Activated naive CD8-positive, alpha-beta T cell treated with anti-CD3 and anti-CD28 coated beads, Interleukin-2, amount 50 U/mL, for 24 hours (primary cell): ENCODE measurements at places on chromosomes 5 and 9.

- no peak for DNase-seq
- no peak overlapping the region for H3K27ac ChIP-seq
- H3K4me1 ChIP-seq, result no peaks in the 10 kb centered on the region
- no peak overlapping the region for H3K4me3 ChIP-seq
- no peaks in the 10 kb centered on the region for H3K36me3 ChIP-seq
Observed at GRCh38 chr5:91706785-91707520, 323.8 kb upstream of the ARRDC3 start.

DNA sequence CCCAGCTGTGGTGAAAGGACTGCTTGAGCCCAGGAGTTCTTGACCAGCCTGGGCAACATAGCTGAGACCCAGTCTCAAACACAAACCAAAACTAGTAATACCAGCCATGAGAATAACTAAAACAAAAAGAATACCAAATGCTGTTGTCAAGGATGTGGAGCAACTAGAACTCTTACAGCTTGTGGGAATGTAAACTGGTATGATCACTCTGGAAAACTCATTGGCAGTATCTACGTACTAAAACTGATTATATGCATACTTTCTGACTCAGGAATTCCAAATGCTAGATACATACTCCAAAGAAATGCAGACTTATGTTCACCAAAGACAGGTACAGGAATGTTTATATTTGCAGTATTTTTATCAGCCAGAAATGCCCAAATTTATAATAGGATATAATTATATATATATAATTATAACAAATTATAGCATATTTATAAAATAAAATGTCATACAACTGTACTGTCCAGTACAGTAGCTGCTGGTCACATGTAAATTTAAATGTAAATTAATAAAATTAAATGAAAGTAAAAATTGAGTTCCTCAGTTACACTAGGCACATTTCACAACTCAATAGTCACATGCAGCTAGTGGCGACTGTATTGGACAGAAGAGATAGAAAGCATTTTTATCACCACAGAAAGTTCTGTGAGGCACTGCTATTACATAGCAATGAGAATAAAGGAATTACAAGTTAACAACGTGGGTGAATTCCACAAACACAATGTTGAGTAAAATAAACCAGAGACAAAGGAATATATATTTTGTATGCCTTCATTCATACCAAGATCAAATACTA, 118.5 kb downstream of the GNAQ start:
- H3K36me3 ChIP-seq, result peaks cover 4% of the 10 kb centered on the region
- no peak overlapping the region for H3K27ac ChIP-seq
- no peak for DNase-seq
- H3K4me1 ChIP-seq, result peaks cover 50% of the 10 kb centered on the region

DNA sequence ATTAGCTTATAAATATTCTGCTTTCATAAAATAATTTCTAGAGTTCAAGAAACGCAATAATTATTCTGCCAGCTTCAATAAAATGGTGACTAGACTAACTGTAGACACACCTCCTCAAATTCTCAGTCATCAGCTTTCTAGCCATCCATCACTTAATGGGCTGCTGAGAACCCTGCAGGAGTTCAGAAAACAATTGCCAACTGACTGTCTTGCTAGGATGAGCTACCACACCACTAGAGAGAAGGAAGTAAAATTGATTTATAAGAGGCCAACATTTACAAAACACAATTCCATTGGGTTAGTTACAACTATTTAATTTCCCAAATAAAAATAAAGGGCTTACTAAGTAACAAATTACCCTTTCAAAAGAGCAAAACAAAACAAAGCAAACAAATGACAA, 126.5 kb upstream of the PAPPA start:
- no peak overlapping the region for H3K27ac ChIP-seq
- H3K36me3 ChIP-seq, result peaks cover 1% of the 10 kb centered on the region
- no peaks in the 10 kb centered on the region for H3K27me3 ChIP-seq
- H3K4me3 ChIP-seq, result no peak overlapping the region

DNA sequence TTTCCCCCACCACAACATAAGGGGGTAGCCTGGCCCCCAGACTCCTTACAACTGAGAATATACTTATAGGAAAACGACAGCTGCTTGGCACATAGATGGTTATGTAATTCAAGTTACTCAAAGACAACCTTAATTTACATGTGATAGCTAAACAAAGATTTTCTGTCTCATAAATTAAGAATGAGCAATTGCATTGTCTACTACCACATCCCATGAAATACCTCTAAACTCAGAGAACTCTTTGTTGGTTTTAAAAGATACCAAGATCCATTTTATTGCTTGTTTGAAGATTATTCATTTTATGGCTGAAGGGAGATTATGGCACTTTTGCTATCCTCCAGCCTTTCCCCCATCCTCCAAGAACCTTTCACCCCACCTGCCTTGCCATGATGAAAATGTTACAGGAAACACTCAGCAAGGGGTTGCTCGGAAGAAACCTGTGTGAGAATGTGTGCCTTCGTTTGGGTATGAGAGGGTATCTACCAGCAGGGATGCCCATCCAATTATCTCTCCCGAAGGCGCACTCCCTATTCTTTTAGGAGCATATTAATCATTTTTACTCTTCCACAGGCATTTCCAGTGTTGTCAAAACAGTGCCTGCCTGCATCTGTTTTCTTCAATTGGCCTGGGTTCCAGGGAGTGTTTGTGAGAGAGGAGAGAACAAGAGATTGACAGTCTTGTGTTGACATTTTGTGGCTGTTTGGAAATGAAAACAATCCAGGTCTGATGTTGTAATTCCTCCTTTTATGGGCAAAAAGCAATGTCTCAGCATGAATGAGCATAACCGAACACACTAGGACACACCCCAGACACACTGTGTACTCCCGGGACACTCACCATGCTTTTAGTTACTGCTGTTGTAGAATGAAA, 208.0 kb upstream of the ANKRD55 start:
- no peaks in the 10 kb centered on the region for H3K27me3 ChIP-seq
- no peaks in the 10 kb centered on the region for H3K36me3 ChIP-seq
- H3K27ac ChIP-seq, result no peak overlapping the region
- H3K4me1 ChIP-seq, result peaks cover 4% of the 10 kb centered on the region

GRCh38 chr9:19174127-19174912, 47.0 kb upstream of the PLIN2 start:
- H3K4me1 ChIP-seq, result peaks cover 16% of the 10 kb centered on the region
- H3K4me3 ChIP-seq, result no peak overlapping the region
- no peaks in the 10 kb centered on the region for H3K36me3 ChIP-seq
- peak; percentile 43 for DNase-seq

DNA sequence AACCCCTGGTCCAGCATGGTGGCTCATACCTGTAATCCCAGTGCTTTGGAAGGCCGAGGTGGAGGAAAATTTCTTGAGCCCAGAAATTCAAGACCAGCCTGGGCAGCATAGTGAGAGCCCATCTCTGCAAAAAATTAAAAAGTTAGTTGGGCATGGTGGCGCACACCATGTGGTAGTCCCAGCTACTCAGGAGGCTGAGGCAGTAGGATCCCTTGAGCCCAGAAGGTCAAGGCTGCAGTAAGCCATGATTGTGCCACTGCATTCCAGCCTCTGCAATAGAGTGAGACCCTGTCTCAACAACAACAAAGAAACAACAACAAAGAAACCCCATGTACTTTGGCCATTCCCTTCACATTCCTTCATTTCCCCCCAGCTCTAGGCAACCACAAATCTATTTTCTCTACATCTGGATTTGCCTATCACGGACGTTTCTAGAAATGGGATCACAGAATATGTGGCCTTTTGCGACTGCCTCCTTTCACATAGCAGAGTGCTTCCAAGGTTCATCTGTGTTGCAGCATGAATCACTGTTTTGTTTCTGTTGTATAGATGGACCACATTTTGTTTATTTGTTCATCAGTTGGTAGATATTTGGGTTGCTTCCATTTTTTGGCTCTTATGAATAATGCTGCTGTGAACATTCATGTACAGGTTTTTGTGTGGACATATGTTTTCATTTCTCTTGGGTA, 17.9 kb downstream of the MIGA2 start:
- H3K36me3 ChIP-seq, result peaks cover 4% of the 10 kb centered on the region
- DNase-seq, result no peak
- H3K4me1 ChIP-seq, result no peaks in the 10 kb centered on the region
- H3K4me3 ChIP-seq, result no peak overlapping the region
- no peaks in the 10 kb centered on the region for H3K27me3 ChIP-seq

GRCh38 chr9:90102292-90102901, 497.6 kb downstream of the GADD45G start:
- no peak overlapping the region for H3K27ac ChIP-seq
- peaks cover 6% of the 10 kb centered on the region for H3K4me1 ChIP-seq
- no peaks in the 10 kb centered on the region for H3K36me3 ChIP-seq
- DNase-seq, result peak; percentile 76
- H3K4me3 ChIP-seq, result no peak overlapping the region

- no peak overlapping the region for H3K4me3 ChIP-seq
- no peak overlapping the region for H3K27ac ChIP-seq
- no peaks in the 10 kb centered on the region for H3K27me3 ChIP-seq
- no peak for DNase-seq
Observed at GRCh38 chr9:37936965-37937364, 33.0 kb upstream of the SLC25A51 start.

GRCh38 chr9:13750061-13750460, 470.6 kb upstream of the MPDZ start:
- no peaks in the 10 kb centered on the region for H3K27me3 ChIP-seq
- H3K4me1 ChIP-seq, result no peaks in the 10 kb centered on the region
- no peaks in the 10 kb centered on the region for H3K36me3 ChIP-seq
- no peak overlapping the region for H3K27ac ChIP-seq

DNA sequence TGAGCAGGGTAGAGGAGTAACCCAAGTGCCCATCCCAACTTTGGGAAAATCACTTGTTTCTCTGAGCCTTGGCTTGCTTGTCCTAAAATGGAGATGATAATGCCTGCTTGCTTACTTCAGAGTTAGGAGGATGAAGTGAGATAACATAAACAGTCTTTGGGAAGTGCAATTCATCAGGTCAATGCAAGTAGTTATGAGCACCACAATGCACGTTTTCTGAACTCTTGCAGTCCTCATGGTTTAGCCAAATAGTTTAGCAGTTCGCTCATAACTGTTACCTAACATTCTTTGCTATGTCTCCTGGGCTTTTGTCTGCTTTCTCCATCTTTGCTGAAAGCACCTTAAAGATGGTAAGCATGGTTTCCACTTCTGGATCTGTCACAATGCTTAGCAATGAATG, 270.0 kb downstream of the ADAMTSL1 start:
- no peaks in the 10 kb centered on the region for H3K27me3 ChIP-seq
- no peak overlapping the region for H3K27ac ChIP-seq
- no peaks in the 10 kb centered on the region for H3K36me3 ChIP-seq
- H3K4me1 ChIP-seq, result no peaks in the 10 kb centered on the region
- DNase-seq, result no peak
- no peak overlapping the region for H3K4me3 ChIP-seq

DNA sequence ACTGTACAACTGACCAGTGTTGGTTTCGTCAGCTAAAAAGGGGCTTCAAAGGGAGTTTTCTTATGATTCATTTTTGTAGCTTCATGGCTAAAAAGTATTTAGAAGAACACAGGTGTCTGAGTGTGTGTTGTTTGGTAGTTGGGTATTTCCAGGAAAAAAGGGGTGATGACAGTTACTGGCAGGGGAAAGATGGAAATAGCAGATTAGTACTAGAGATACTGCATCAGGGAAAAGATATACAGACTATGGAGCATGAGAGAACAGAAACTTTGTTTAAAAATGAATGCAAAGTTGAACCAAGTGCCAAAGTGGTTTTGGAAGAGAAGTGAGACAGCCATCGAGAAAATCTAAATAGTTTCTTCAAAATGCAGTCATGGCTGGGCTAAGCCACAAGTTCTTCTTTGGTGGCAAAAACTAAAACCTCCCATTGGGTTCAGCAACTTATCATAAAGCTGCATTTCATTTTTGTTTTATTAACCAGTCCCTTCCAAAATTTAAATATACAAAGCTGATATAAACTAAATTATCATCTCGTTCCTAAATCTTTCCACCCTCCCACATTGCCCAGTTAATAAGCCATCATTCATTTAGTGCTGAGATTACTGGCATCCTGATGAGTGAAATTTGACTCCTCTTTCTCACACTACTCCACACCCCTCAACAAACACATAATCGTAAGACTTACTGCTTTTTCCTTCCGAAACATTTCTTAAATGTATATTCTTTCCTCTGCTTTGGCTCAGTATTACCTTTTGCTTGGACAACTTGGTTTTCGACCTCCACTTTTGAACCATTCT, 33.5 kb downstream of the ELL2 start:
- no peak for DNase-seq
- H3K27me3 ChIP-seq, result no peaks in the 10 kb centered on the region
- H3K27ac ChIP-seq, result peak overlapping the region; percentile 78
- H3K4me3 ChIP-seq, result peak overlapping the region; percentile 15

DNA sequence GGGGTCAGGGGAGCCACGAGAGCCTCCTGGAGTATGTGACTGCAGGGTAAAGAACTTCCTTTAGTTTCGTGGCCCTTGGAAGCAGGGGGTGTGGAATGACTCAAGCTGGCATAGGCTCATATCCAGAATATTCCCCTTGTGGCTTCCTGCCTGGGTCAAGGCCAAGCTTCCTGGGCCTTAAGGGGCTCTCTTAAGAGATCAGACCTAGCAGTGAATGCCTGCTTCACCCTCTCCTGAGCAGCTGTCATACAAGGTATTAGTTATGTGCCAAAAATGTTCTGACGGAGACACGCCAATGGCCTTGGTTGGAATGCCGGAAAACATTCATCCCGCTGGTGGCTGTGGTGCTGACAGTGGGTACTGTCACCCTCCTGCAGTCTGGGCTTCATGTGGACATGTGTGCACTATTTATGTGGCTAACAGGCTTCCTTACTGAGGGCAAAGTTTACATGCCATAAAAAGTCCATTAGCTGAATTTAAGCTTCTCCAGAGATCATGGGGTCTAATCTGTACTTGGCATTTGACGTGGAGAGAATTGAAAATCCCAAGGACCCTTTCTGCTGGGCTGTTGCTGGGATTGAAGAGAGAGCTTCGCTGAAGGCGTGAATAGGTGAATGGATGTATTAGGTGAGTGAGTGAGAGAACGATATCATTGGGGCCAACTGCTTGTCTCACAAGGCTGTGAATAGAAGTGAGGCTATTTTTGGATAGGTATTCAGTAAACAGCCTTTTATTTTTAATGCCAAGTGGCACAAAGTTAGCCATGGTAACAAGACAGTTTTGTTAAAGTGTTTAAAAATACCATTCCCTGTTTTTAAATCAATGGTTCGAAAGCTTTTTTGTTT, 156.8 kb downstream of the MACROH2A1 start:
- H3K4me1 ChIP-seq, result no peaks in the 10 kb centered on the region
- no peak overlapping the region for H3K27ac ChIP-seq
- H3K4me3 ChIP-seq, result no peak overlapping the region
- DNase-seq, result no peak
- no peaks in the 10 kb centered on the region for H3K27me3 ChIP-seq

GRCh38 chr9:137082925-137083290, 3.9 kb upstream of the MAN1B1 start:
- H3K27ac ChIP-seq, result no peak overlapping the region
- H3K4me1 ChIP-seq, result peaks cover 36% of the 10 kb centered on the region
- no peaks in the 10 kb centered on the region for H3K27me3 ChIP-seq
- H3K4me3 ChIP-seq, result no peak overlapping the region
- peaks cover 5% of the 10 kb centered on the region for H3K36me3 ChIP-seq
- no peak for DNase-seq

- DNase-seq, result no peak
- H3K36me3 ChIP-seq, result no peaks in the 10 kb centered on the region
- peaks cover 79% of the 10 kb centered on the region for H3K27me3 ChIP-seq
- H3K4me3 ChIP-seq, result no peak overlapping the region
- H3K27ac ChIP-seq, result no peak overlapping the region
Observed at GRCh38 chr5:88885002-88885401, 2.0 kb upstream of the MEF2C start.
